ENCODE measurements at places on chromosomes 1 and 21.

GRCh38 chr1:9422911-9423505, 116.3 kb upstream of the SLC25A33 start:
- DNase-seq = no peak

DNA sequence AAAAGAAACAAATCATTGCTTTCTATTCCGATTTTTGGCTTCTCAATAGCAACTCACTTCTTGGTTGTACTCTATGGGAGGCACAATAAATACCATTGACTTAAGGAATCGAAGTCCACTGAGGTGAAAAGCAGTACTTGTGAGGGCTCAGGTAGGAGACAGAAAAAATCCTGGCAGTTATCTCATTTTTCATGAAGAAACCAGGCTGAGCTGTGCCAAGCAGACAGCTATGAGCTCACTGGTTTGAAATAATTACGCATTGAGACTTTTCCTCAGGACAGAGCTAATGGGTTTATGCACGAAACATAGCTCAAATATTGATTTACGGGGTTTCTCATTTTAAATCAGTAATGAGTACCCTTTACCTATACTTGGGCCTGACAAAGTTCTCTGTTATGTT, 18.5 kb downstream of the COLGALT2 start:
- DNase-seq = no peak

DNA sequence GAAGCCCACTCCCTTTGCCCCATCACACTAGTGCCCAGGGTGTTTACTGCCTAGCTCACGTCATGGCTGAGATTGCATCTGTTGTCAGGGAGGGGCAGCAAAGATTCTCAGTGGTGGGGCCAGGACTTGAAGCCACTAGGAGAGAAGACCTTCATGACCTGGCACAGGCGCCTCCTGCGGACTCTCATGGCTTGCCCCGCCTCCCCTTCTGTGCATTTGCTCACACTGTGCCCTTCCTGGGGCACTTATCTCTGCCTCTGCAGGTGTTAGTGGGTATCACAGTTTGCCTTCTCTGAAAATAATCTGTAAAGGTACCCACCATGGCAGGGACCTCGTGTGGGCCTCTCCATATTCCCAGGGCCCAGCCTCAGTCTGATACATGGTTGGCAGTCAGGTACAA, 20.1 kb downstream of the PTPRU start:
- no peak for DNase-seq

GRCh38 chr1:91901231-91901630, 15.3 kb upstream of the TGFBR3 start:
- DNase-seq = no peak

DNA sequence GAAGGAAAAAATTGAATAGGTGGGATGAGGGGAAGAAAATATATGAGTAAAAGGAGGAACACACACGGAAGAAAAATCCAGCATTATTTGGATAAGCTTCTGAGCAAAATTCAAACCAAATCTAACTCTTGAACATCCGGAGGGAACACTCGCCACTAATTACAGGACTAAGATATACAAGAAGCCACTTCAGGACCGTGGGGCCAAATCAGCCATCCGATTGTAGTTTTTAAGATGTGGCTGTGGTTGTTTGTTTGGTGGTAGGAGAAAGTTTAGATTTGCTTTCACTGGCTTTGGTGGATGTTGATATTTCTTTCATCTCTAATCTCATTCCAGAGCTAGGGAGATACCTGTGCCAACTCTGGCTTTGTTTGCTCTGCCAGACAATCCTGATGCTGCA, 43.7 kb upstream of the ADAMTS1 start:
- no peak for DNase-seq

DNA sequence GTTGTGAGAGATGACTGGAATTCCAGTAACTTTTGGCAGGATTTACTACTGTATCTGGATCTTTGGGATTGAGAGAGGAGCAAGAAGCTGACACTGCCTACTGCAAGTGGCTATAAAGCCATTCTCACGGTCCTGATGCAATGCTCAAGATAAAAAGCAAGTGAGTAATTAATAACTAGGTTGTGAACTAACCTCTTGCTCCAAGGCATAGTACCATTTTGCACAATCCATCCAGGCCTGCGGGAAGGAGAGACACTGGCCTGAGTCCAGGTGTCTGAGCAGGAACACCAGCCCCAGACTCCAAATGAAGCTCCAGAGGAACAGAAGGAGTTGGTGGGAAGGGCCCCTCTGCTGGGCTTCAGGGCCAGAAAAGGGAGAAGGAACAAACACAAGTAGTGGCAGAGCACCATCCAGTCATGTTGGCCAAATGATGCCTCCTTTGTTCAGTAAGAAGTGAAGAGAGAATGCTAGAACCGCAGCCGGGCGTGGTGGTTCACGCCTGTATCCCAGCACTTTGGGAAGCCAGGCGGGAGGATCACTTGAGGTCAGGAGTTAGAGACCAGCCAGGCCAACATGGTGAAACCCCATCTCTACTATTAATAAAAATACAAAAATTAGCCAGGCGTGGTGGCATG, 9.9 kb upstream of the SLC45A3 start:
- DNase-seq = no peak

DNA sequence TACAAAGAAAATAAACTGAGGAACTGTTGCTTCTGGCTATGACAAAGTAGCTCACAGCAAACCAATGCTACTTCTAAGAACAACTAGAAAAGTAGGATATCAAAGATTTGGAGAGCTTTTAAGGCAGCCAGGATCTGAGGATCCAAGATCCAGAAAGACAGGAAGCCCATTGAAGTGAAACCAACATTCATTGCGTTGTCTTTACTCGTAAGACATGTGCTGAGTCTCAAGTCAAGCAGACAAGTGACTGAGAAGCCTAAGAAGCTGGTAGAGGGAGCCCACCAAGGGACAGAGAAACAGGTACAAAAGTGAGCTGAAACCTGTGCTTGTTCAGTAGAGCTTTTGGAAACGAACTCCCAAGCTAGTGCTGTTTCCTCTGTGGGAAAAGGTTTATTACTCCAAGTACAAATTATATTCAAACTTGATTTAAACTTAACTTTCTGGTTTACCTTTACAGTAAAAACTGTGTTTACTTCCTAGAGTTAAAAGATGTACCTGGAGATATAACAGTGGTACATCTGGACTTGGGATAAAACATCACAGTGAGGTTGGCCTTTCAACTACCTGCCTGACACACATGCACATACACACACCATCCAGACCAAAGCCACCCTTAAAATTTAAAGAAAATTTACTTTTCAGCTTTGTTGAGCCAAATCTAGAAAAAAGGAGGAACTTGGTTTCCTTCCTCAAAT, 41.2 kb downstream of the NME7 start:
- DNase-seq = no peak

- no peak for DNase-seq
Observed at GRCh38 chr1:119929643-119930315, 33.5 kb upstream of the ADAM30 start.

DNA sequence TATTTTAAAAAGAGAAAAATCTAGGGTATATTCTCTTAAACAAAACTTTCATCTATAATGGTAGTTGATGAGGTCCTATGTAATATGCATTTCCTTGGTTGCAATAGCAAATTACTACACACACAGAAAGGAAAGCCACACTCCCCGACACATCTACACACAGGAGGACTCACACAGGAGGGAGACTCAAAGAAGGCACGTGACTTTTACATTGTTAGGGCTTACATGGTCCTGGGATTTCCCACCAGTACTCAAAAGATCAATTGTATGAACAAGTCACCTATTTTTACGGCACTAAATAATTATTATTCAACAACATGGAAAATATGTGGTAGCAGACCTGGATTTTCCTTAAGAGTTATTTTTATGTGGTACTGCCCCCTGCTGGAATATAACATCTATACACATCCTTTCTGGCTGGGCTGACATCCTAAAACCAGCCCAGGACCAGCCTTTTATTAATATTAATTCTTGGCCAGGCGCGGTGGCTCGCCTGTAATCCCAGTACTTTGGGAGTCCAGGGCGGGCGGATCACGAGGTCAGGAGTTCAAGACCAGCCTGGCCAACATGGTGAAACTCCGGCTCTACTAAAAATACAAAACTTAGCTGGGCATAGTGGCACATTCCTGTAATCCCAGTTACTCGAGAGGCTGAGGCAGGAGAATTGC, 33.9 kb upstream of the LGALS8 start:
- DNase-seq = peak; percentile 37

DNA sequence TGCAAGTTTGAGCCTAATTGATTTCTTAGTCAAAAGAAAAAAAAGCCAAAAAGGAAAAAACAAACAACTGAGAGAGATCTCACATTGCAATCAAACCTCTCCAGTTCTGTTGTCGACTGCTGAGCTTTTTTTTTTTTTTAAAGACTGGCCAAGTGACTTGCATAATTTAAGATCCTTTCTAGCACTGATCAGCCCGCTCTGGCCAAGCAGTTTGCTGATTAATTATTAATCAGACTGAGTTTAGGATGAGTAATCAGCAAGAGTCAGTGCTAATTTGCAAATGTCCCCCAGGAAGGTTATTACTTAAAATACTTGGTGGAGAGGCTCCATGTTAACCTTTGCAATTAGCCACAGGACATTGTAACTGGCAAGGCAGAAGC, 39.3 kb downstream of the HMGB4 start:
- no peak for DNase-seq

- DNase-seq = no peak
Observed at GRCh38 chr1:149883598-149884247, 15.6 kb upstream of the BOLA1 start.

GRCh38 chr21:25118648-25119047, 488.6 kb downstream of the MRPL39 start:
- no peak for DNase-seq

DNA sequence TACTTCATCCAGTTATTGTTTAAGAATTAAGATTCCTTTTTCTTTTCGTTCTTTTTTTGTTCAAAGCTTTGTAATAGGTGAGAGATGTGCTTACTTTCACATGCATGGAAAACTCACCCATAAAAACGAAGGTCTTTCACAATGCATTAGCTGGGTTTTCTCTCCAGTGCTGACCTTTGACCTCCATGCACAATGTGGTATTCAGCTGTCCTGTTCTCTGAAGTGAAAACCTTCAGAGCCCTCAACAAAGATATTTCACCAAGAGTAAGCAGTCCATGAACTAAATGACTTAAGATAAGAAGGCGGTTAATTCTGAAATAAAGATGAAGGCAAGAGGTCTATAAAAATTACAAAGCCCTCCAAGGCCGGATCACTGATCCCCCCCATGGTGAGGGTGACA, 77.1 kb upstream of the IPO9 start:
- peak; percentile 29 for DNase-seq

DNA sequence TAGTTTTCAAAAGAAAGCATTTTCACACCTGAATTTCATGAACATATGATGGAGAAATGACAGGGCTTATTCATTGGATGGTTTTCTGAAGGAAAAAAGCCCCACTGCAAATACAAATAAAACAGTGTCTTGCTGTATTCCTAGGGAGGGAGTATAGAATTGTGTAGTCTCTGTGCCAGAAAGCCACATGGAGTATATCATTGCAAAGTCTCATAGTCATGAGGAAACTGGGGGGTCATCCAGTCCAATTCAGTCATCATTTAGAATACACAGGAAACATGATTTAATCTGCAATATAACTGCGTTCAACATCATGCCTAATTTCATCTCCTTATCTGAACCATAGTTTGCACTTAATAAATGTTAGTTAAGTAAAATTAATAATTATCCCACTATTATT, 222.3 kb downstream of the NTNG1 start:
- DNase-seq = no peak

DNA sequence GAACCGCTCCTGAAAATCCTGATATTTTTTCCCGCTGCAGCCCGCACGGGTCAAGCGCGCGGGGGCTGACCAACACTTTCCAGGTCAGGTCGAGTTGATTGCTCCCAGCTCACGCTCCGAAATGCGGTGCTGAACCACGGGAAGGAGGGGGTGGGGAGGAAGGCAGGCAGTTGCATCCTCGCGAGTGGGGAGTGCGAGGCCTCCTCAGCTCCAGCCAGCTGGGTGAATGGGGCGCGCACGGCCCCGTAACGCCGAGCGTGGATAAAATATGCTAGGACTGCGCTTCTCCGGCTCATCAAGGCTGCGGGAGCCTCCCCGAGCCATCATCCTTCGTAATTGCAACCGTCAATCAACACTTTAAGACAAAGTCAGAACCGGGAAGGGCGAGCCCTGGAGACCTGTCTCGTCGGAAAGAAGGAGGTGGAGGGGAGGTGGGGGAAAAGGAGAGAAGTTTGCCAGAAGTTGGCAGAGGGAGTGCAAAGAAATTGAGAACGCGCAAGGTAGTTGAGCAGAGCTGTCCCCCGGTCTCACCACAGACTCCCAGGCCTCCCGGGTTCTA, 8.0 kb downstream of the NR5A2 start:
- no peak for DNase-seq

GRCh38 chr1:201153474-201154388, 543 bp downstream of the TMEM9 start:
- peak; percentile 13 for DNase-seq

DNA sequence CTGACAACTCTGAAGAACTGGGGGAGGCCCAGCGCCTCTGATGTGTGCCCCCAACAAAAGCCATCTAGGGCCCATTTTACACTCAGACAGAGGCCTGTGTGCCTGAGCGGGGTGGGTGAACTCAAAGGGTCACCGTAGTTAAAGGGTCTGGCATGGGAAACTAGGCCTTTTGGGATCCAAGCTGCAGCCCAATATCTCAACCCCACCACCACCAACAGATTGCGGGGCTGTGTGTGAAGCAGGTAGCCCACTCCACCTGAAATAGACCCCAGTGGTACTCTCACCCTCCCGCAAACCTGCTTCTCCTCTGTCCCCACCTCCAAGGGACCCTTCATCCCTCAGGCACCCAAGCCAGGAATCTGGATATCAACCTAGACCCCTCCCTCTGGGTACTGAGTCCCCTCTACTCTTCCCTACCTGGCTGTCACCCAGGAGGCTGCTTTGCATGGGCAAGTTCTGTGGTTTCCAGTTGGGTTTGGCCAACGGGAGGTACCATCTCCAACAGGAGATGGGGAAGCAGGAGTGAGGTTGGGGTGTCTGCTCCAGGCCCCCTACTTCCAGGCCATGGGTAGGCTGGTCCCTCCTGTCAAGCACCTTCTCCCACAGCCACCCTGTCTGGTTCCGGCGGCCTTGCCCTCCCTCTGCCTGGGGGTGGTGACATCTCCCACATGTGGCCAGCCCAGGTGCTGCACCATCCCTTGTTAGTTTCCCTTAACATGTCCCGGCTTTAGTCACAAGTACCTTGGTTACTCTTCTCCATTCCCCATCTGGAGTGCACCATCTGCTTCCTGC, 35.2 kb upstream of the LRP8 start:
- no peak for DNase-seq

GRCh38 chr1:172343240-172344160, 77.0 kb upstream of the C1orf105 start:
- no peak for DNase-seq

DNA sequence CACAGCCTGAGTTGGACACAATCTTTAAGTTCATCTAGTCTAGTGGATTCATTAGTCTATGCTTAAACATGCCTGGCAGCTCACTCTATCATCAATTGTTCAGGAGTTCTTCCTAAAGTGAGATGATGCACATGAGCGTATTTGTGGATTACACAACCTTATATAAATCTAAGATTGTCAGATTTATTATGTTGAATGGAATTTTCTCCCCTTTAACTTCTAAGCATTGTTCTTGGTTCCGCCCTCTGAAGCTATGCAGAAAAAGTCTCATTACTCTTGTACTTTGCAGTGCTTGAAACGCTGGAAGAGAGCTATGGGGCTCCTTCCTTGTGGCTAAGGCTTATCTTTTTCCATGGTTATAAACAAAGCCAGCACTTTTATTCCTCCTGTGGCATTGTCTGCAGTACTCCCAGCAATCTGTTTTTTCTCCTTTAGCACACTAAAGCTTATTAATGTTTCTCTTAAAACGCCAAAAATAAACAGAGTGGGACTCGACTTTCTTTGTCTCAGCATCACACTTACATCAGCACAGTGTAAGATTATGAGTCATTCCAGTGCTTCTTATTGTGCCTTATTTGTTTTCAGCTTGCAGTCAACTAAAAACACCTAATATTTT, 316.8 kb upstream of the CAMK1G start:
- DNase-seq = peak; percentile 12

- peak; percentile 73 for DNase-seq
Observed at GRCh38 chr1:113042285-113043143, 30.5 kb upstream of the LRIG2 start.
